ENCODE measurements at places on chromosomes 4 and X.
A peak's percentile ranks its signal among the peaks of the same experiment; 100 is the strongest.

GRCh38 chrX:152640034-152640818 lies 2.5 kb downstream of the GABRQ start:
- no peak for DNase-seq

DNA sequence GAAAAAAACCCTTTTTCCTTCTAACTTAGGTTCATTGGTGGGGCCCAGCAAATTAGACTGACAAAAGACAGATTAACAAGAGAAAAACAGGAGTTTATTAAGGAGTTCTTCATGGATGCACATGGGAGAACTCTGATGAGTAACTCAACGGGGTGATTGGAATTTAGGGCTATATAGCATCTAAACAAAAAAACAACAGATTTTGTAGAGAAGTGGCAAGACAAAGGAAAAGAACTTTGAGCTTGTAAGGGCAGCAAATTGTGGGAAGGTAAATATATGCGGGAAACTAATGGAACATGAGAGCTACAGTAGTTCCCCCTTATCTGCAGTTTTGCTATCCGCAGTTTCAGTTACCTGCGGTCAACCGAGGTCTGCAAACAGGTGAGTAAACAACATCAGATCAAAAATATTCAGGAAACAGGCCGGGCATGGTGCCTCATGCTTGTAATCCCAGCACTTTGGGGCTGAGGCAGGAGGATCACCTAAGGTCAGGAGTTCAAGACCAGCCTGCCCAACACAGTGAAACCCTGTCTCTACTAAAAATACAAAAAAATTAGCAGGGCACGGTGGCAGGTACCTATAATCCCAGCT lies 573.6 kb downstream of the ADGRL3 start:
- DNase-seq, result no peak

DNA sequence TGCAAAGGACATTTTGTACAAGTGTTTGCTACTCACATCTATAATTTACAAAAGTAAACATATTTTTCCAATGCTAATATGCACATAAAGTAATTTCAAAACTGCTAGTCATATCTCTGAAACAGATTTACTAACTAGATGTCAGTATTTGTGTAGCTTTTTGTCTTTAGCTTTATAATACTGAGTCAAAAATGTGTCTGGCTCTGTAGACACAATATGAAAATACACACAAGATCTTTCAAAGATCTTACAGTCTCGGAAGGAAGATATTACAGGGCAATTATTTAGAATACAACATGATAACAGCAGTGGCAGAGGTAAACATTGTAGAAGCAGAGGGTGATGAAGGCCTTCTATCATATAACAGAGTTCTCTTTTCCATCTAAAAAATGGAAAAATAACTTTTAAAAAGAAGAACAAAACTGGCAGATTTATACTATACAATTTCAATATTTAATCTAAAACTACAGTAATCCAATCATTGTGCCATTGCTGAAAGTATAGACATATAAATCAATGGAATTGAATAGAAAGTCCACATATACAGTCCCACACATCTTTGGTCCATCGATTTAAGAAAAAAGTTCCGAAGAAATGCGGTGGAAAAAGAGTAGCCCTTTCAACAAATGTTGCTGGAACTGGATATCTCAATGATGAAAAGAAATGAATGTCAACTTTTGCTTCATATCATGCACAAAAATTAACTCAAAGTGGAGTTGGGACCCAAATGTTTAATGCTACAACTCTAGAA lies 29.4 kb downstream of the ARAP2 start:
- DNase-seq, result no peak

GRCh38 chrX:1475881-1476280 lies 23.2 kb upstream of the ASMTL start:
- no peak for DNase-seq

GRCh38 chrX:19514791-19515614 lies at the start of gene MAP3K15:
MAP3K15 (minus strand) TSS chrX:19515508; CDS start chrX:19515261, 247 bp downstream.
- no peak for DNase-seq

GRCh38 chr4:150457802-150458201 lies 124.1 kb upstream of the MAB21L2 start:
- no peak for DNase-seq

DNA sequence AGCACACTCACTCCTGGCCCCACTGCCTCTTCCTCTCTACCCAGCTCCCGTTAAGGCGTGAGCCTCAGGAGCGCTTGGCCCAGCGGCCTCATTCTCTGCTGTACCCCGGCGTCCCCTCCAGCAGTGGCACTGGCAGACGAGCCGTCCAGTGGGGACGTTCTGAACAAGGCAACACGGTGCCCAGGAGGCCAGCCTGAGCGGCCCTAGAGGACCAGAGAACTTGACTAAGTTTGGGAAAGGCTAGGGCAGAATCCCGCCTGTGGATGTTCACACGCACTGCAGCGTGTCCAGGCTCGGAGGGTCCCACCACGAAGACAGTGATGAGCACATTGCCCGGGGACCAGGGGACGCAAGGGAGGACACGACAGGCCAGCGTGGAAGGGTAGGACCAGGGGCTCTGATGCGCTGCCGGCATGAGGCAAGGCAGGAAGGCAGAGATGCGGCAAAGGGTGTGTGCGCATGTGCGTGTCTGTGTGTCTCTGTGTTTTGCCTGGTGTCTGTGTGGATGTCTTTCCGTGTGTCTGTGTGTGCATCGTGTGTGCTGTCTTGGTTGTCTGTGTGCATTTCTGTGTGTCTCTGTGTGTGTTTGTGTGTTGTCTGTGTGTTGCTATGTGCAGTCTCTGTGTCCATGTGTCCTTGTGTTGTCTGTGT lies 89.4 kb downstream of the ABLIM2 start:
- no peak for DNase-seq

GRCh38 chr4:160202802-160203201 lies 1099.9 kb downstream of the RAPGEF2 start:
- DNase-seq, result no peak

DNA sequence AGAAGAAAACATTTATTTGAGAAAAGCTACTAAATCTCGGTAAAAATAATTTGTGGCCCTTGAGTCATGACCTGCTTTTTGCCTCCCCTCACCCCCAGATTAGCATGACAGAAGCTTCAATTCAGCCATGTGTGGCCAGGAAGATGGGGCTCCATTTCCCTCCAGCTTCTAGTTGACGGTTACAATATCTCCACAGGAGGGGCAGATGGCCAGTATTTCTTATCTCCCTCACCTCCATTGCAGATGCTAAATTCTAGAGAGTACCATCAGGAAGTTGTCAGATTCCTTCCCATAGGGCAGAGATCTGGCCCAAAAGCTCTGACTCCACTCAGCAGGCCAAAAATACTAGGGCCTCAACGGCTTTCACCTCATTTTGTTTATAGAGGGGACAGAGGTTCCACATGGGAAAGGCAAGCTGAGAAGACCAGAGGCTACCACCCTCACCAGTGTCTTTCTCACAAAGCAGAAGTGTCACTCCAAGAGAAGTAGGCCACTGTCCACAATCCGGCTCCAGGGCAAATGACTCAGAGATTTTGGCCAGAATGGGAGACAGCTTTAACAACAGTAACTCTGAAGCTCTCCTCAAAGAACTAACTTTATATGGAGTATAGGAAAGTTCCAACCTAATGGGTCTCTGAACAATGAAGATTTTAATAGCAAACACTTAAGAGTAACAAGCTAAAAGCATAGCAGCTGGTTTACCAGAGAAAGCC lies 108.3 kb downstream of the TBC1D19 start:
- DNase-seq, result no peak

DNA sequence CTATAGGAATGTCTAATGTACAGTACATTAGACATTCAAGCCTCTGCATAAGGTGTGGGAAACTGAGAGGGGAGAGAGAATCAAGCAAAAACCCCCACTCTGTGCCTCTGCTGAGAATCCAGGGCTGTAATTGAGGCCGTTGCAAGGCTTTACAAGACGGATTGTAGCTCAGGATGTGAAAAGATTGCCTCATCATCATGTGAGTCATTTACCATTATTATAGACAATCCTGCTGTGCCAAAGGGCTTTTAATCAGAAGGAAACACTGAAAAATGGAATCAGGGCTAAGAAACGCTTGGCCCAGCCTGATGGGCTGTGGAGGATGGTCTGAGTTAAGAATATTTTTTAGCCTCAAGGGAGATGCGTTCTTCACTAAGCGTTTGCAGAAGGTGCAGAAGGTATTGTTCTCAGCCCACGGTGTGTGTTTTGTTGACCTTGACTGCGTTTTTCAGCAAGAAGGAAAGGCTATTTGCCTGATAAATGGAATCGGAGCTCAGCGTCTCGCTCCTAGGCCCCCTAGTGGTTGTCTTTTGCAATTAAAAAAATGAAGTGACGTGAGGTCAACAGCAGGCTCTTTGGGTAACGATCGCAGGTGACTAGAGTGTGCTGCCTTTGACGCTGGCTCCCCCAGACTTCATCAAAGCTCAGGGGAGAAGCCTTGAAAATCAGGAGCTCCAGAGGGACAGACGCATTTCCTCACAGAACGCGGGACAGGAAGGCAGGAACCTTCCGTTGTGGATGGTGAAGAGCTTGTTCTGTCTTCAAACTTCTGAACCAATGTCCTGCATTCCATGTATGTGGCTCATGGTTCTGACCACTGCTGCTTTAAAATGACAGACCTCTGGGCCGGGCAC lies 18.1 kb upstream of the CHRNA9 start:
- DNase-seq, result peak; percentile 85
